Peyer's patch (tissue), 4 donors: ENCODE measurements at places on chromosomes 7 and 10. TPM values are rescaled to one million over a fixed set of nuclear protein-coding genes. Genes with fewer than 3 reads are reported as not detected.

The DNAJB6 gene
- 58.2 TPM for total RNA-seq

The GARIN1A gene
- 3.6 TPM for total RNA-seq

- DNase-seq = no peak
- H3K36me3 ChIP-seq = peaks cover 7% of the 10 kb centered on the region
- H3K4me1 ChIP-seq = no peaks in the 10 kb centered on the region
These were observed 202.5 kb upstream of the PLXNA4 start for GRCh38 chr7:132778761-132779160.

GRCh38 chr7:158973941-158974785 lies 117.8 kb downstream of the DYNC2I1 start:
- DNase-seq = no peak
- H3K27me3 ChIP-seq = no peaks in the 10 kb centered on the region
- H3K4me3 ChIP-seq = no peak overlapping the region

- H3K27ac ChIP-seq = no peak overlapping the region
- no peaks in the 10 kb centered on the region for H3K27me3 ChIP-seq
- no peaks in the 10 kb centered on the region for H3K36me3 ChIP-seq
These were observed 433 bp upstream of the PLXNA4 start for GRCh38 chr7:132576721-132577085.

DNA sequence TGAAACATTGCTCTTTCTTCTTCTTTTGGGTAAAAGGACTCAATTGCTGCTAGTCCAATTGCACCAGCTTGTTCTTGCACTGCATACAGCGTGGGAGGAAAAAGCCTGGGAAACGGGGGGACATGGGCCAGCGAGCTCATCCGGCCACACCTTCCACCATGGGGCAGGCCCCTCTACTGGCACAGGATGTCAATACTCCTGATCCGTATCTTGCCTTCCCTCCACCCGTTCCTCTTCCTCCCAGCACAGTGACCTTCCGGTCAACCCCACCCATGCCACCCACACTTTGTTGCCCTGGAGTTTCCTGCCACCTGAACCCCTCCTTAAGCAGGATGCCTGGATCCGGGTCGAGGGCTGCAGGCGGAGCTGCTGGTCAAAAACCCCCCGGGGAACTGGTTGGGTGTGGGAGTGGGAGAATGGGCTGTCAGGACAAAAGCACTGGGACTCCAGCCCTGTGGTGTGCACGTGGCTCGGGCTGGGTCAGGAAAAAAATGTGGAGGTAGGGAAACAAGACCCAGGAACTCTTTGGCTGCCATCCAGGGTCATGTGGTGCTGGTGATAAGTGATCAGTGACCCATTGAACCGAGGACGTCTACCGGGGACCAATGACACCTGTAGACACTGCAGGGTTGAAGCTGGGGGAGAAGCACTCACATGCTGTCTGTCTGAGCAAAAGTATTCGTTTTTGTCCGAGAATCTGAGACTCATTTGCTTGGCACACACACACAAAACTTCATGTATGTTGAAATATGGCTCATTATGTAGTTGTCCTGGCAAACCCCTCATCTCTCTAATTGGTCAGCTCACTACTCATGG lies 8.1 kb downstream of the IL2RA start:
- peak overlapping the region; percentile 19 for H3K4me3 ChIP-seq
- peaks cover 25% of the 10 kb centered on the region for H3K4me1 ChIP-seq
- no peaks in the 10 kb centered on the region for H3K27me3 ChIP-seq
- peak overlapping the region; percentile 58 for H3K27ac ChIP-seq
- H3K36me3 ChIP-seq = no peaks in the 10 kb centered on the region

- peak; percentile 50 for DNase-seq
- no peaks in the 10 kb centered on the region for H3K27me3 ChIP-seq
- H3K36me3 ChIP-seq = no peaks in the 10 kb centered on the region
- H3K4me3 ChIP-seq = no peak overlapping the region
- H3K27ac ChIP-seq = no peak overlapping the region
These were observed 3.2 kb upstream of the VSIR start for GRCh38 chr10:71776481-71776925.

DNA sequence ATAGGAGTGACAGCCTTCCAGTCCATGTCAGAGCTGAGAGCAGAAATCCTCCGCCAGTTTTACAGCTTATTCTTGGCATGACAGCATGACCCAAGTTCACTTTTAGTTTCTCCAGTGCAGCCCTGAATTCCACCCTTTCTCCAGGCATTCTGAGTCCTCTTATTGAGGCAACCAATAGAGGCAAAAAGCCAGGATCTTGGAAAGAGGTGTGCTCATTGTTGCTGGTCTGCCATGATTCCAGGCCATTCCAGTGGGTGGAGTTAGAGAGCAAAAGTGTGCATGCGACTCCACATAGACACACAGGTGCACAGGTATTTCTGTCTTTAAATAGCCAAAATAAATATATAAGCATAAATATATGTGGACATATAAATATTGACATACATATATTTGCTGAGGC lies 224.7 kb upstream of the ADARB2 start:
- H3K4me3 ChIP-seq = no peak overlapping the region
- no peaks in the 10 kb centered on the region for H3K36me3 ChIP-seq
- H3K27me3 ChIP-seq = no peaks in the 10 kb centered on the region
- no peak for DNase-seq

DNA sequence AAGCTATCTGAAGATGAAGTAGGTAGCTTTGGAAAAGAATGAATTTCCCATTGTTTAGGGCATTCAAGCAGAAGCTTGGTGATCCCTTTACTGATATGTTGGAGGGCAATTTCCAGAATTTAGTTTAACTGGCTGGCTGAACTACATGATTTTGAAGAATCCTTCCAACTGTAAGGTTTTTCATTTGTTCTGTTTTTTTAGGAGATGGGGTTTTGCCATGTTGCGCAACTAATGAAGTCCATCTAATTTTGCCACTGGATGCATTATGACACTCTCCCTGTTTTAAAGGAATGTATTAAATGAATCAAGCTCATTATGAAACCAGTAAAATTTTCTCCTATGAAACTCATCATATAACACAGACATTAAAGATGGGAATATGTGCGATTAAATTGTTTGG lies 6.1 kb upstream of the DDX50 start:
- H3K27ac ChIP-seq = no peak overlapping the region
- no peaks in the 10 kb centered on the region for H3K27me3 ChIP-seq

DNA sequence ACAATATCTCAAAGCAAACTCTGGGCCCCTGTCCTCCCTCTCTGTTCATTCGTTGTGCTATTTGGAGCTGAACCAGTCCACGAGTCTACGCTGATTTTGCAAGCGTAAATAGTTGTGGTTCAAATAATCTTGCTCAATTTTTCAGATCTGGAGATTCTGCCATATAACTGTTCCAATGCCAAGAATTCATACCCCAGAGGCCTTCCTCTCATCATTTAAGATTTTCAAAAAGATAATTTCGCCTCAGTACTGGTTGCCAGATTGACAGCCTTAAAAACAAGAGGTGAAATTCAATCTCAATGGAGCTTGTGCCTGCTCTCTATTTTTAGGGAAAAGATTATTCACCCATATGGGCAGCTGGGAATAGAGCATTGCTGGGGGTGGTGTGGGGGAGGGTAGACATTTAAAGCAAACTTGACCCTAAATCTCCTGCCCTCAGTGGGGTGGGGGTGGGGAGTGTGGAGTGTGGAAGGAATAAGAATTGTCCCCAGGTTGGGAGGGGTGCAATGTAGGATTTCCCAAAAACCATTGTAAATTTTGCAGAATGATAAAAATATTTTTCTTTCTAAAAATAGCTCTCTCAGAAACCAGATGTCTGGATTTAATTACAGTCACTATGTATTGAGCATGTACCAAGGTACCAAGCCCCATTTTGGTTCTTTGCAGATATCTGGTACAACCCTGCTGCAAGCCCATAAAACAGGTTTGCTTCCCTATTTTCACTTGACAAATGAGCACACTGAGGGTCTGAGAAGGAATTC lies 104.7 kb upstream of the EEPD1 start:
- H3K27me3 ChIP-seq = no peaks in the 10 kb centered on the region
- H3K4me3 ChIP-seq = no peak overlapping the region
- H3K27ac ChIP-seq = peak overlapping the region; percentile 29
- H3K4me1 ChIP-seq = no peaks in the 10 kb centered on the region
- DNase-seq = no peak
- H3K36me3 ChIP-seq = no peaks in the 10 kb centered on the region

GRCh38 chr10:47009215-47009838 lies 98.1 kb downstream of the PTPN20 start:
- no peak overlapping the region for H3K27ac ChIP-seq
- no peaks in the 10 kb centered on the region for H3K27me3 ChIP-seq
- no peak overlapping the region for H3K4me3 ChIP-seq
- H3K4me1 ChIP-seq = no peaks in the 10 kb centered on the region
- no peak for DNase-seq

- no peaks in the 10 kb centered on the region for H3K27me3 ChIP-seq
- H3K36me3 ChIP-seq = no peaks in the 10 kb centered on the region
- H3K27ac ChIP-seq = no peak overlapping the region
- H3K4me3 ChIP-seq = no peak overlapping the region
- DNase-seq = no peak
These were observed 136.8 kb upstream of the YAE1 start for GRCh38 chr7:39429421-39429820.

- H3K4me1 ChIP-seq = no peaks in the 10 kb centered on the region
- DNase-seq = peak; percentile 15
These were observed 498.9 kb upstream of the MGMT start for GRCh38 chr10:128967980-128968756.

- no peaks in the 10 kb centered on the region for H3K36me3 ChIP-seq
- no peaks in the 10 kb centered on the region for H3K27me3 ChIP-seq
- H3K27ac ChIP-seq = no peak overlapping the region
These were observed 384.4 kb upstream of the SHH start for GRCh38 chr7:156196649-156197048.

- no peak overlapping the region for H3K27ac ChIP-seq
- DNase-seq = no peak
- H3K4me3 ChIP-seq = no peak overlapping the region
- no peaks in the 10 kb centered on the region for H3K4me1 ChIP-seq
These were observed 19.4 kb downstream of the LGI1 start for GRCh38 chr10:93777092-93777491.

- H3K36me3 ChIP-seq = no peaks in the 10 kb centered on the region
- H3K4me3 ChIP-seq = no peak overlapping the region
- no peaks in the 10 kb centered on the region for H3K4me1 ChIP-seq
- no peak overlapping the region for H3K27ac ChIP-seq
These were observed 304.5 kb downstream of the CCSER2 start for GRCh38 chr10:84632866-84633265.

DNA sequence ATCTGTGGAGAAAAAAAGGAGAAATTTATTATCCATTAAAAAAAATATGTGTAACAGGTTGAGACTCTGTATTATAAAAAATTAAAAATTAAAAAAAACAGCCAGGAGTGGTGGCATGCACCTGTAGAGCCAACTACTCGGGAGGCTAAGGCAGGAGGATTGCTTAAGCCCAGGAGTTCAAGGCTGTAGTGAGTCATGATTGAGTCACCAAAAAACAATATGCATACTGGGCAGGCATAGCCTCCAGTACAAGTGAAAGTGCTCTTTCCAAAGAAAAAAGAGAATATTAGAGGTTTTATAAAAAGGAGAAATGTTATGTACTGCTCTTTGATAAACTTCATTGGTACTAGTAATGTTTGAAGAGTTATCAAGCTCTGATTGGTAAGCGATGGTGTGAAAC lies 647.1 kb upstream of the ZWINT start:
- H3K27me3 ChIP-seq = no peaks in the 10 kb centered on the region
- DNase-seq = no peak
- no peaks in the 10 kb centered on the region for H3K36me3 ChIP-seq
- H3K4me1 ChIP-seq = no peaks in the 10 kb centered on the region
- no peak overlapping the region for H3K27ac ChIP-seq

GRCh38 chr10:16314259-16314658 lies 122.6 kb upstream of the PTER start:
- no peak overlapping the region for H3K4me3 ChIP-seq
- no peaks in the 10 kb centered on the region for H3K27me3 ChIP-seq
- H3K27ac ChIP-seq = no peak overlapping the region
- no peaks in the 10 kb centered on the region for H3K36me3 ChIP-seq
- DNase-seq = no peak
